Muscle of arm (tissue), 14 donors: ENCODE measurements at places on chromosomes 13 and 19.

GRCh38 chr19:44712864-44713515, 14.0 kb downstream of the CEACAM16 start:
- DNase-seq, result no peak

DNA sequence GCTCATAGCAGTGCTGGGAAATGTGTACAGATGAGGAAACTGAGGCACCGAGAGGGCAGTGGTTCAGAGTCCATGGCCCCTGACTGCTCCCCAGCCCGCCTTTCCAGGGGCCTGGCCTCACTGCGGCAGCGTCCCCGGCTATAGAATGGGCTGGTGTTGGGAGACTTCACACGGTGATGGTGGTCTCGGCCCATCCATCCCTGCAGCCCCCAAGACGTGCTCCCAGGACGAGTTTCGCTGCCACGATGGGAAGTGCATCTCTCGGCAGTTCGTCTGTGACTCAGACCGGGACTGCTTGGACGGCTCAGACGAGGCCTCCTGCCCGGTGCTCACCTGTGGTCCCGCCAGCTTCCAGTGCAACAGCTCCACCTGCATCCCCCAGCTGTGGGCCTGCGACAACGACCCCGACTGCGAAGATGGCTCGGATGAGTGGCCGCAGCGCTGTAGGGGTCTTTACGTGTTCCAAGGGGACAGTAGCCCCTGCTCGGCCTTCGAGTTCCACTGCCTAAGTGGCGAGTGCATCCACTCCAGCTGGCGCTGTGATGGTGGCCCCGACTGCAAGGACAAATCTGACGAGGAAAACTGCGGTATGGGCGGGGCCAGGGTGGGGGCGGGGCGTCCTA, 15.9 kb downstream of the LDLR start:
- DNase-seq, result no peak

GRCh38 chr19:41134616-41135015, 20.4 kb downstream of the CYP2F1 start:
- no peak for DNase-seq

DNA sequence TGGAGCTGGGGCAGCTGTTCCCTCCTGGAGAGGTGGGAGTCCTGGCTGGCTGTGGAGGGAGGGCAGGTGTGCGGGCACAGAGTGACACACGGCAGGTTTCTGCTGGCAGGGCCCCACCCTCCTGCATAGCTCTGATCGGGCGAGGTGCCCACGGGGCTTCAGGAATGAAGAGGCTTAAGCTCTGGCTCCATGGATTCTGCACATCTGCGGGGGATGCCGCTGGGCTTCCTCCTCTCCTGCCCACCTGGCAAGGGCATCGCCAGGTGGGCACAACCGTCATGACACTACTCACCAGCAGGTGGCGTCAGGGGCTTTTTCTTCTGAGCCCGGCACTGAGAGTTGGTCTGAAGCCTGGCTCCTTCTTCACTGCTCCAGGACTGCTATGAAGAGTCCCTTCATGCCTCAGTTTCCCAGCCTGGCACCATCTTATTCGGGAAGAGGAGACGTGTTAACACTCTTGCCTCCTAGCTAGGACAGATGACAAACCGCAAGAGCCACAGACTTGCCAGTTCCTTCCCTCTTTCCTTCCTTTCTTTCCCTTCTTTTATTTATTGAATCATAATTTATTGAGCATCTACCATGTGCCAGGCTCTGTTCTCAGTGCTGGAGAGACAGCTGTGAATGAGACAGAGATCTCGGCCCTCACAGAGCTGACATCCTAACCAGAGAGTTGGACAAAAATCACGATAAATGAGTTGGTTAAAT, 15.2 kb upstream of the PAK4 start:
- peak; percentile 31 for DNase-seq

- no peak for DNase-seq
Observed at GRCh38 chr19:14440049-14440448, 6.9 kb downstream of the PKN1 start.

- no peak for DNase-seq
Observed at GRCh38 chr13:26772531-26772930, 11.9 kb upstream of the GPR12 start.

DNA sequence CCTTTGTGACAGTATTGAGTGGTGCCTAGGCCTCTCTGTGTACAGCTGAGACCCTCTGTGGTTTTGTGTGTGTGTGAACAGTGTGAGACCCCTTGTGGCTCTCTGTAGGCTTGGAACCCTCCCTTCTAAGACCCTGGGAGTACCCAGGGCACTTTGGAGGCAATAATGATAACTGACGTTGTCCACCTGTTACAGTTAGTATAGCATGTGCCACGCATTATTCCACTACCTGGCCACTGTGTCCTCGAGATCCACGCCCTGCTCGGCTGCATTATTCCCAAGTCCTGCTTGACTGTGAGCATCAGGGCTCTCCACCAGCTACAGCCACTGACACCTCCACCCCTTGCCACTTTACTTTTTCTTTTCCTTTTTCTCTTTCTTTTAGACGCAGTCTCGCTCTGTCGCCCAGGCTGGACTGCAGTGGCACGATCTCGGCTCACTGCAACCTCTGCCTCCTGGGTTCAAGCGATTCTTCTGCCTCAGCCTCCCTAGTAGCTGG, 2.0 kb downstream of the GRAMD1A start:
- DNase-seq, result no peak

DNA sequence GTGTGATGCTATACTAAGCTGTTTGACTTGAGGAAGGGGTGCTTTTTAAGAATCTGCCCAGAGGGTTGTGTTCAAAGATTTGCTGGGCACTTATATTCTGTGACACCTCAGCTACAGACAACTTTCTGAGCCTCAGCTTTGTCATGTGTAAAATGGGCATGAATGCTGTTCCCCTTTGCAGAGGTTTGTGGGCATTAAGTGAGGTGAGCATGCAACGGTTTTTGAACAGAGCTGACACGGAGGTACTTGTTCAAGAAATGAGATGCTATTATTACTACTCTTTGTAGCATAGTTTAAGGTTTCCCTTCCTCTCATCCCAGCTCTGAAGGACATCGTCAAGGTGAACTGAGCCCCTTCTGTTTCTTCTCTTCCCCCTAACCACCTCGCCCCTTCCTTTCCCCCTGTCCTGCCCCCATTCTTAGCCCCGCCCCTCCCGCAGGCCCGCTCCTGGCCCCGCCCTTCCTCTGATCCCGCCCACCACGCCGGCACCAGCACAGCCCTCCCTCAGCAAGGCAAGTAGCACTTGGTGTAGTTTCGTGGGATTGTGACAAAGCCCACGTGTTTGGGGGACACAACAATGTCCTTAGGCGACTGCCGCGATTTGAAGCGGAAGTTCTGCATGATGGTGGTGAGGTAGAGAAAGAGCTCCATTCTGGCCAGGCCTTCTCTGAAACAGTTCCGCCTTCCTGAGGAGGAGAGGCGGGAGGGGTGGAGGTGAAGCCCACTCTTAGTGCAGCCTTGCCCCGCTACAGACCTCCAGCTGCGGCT, 26.1 kb upstream of the CYP2A7 start:
- peak; percentile 0 for DNase-seq

- no peak for DNase-seq
Observed at GRCh38 chr13:113955235-113955634, 18.6 kb downstream of the C13orf46 start.

- DNase-seq, result no peak
Observed at GRCh38 chr13:43238341-43239083, 215.1 kb downstream of the DNAJC15 start.

- DNase-seq, result peak; percentile 28
Observed at GRCh38 chr13:99916366-99917103, 55.0 kb downstream of the ZIC5 start.

- DNase-seq, result no peak
Observed at GRCh38 chr13:113937073-113937472, 36.8 kb downstream of the C13orf46 start.

DNA sequence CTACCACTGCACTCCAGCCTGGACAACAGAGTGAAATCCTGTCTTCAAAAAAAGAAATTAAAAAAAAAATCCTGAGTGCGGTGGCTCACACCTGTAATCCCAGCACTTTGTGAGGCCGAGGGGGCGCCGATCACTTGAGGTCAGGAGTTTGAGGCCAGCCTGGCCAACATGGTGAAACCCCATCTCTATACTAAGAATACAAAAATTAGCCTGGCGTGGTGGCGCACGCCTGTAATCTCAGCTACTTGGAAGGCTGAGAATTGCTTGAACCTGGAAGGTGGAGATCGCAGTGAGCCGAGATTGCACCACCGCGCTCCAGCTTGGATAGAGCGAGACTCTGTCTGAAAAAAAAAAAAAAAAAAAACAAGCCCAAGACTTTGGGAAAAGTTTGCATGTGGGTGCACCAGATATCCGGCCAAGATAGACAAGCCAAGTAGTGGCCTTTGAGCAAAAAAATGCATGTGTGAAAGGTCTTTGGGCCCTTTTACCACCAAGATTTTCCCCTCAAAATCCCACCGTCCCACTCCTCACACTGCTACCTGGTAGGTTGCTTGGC, 5.7 kb downstream of the DNAJB1 start:
- no peak for DNase-seq

DNA sequence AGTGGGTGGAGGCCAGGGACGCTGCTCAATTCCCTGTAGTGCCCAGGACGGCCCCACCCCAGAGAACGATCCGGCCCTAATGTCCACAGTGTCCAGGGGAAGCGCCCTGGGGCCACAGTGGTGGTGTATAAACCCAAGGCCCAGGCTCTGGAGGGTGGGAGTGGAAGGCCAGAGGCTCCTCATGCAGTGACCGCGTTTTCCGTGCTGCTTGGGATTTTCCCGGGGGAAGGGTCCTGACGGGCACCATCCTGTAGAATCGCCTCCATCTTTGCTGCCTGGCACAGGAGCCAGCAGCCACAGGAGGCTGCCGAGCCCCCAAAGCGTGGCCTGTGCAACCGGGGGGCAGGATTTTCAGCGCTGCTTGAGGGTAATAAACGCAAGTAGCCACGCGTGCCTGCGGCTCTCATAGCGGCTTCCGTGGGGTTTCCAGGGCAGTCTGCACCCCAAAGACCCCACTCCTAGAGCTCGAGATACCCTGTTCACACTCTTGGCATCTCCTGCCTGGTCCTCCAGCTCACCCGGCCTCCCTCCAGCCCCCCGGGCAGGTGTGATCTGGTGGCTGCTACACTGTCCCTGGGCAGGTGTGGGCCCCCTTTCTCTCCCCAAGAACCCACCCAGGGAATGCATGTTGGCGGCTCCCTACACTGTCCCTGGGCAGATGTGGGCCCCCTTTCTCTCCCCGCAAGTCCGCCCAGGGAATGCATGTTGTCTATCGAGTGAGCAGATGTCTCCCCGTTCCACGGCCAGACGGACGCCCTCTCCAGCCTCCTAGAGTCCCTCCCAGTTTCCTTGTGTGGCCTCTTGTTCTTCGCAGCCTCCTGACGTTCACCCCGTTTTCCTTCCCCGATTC, 2.2 kb downstream of the NCLN start:
- no peak for DNase-seq

GRCh38 chr13:77740931-77741596, 43.6 kb downstream of the SLAIN1 start:
- DNase-seq, result no peak

GRCh38 chr13:22915442-22916082, 265.2 kb upstream of the SGCG start:
- DNase-seq, result peak; percentile 64

GRCh38 chr13:59880468-59880867, 283.3 kb downstream of the DIAPH3 start:
- DNase-seq, result no peak

DNA sequence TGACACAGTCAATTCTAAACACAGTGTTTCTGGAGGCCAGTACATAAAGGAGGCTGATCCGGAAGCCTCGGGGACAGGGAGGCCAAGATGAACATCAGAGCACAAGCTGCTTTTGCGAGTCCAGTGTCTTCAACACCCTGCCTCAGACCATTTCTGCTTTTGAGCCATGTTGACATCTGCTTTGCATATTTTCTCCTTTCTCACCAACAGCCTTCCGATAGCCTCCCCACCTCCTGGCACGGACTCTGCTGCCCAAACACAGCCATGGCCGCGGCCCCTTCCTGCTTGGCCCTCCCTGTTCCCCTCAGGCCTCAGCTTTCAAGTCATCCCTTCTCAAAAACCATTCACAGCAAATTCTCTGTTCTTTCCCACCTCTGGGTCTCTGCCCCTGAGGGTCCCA, 3.6 kb downstream of the LRRC25 start:
- DNase-seq, result no peak

DNA sequence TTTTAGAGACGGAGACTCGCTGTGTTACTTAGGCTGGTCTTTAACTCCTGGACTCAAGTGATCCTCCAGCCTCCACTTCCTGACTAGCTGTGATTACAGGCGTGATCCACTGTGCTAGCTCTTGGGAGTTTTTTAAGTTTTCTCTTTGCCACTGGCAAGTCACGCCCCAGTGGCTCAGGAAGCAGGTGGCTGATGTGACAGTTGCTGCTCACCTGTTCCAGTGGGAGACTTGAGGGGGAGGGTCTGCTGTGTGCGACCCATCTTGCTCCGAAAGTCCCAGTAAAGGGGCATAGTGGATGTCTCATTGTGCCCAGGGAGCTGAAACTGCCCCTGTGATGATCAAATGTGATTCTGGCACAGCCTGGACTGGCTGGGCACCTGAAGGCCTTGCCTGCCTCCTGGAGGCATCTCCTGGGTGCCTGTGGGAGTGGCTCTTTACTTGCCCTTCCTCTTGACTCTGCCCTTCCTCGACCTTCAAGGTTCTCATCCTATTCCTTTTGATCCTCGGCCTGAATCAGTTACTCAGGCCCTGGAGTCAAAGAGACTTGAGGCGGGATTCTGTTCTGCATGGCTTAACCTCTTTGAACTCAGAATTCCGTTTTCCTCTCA, 7.8 kb downstream of the SMARCA4 start:
- DNase-seq, result no peak

- DNase-seq, result no peak
Observed at GRCh38 chr13:28406733-28407266, 88.1 kb downstream of the FLT1 start.
